Common myeloid progenitor, CD34-positive (primary cell): ENCODE measurements at places on chromosomes 2 and 18.

DNA sequence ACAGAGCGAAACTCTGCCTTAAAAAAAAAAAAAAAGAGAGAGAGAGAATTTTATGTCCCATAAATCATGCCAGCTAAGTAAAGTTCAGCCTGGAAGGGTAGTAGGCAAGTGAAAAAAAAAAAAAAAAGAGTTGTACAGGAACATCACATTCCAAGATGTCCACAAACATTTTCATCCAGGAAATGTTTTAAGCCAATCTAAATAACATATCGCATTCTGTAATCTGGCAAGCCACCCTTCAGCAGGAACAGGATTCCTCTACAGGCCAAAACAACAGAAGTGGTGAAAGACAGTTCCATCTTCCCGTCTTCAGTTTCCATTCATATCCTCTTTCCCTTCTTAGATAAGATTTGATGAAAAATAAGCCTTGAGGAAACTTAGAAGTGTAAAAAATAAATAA is 1108.1 kb upstream of the DDX18 start:
- no peak overlapping the region for H3K4me3 ChIP-seq
- no peaks in the 10 kb centered on the region for H3K36me3 ChIP-seq
- H3K27ac ChIP-seq, result no peak overlapping the region
- DNase-seq, result no peak
- H3K27me3 ChIP-seq, result no peaks in the 10 kb centered on the region
- no peaks in the 10 kb centered on the region for H3K4me1 ChIP-seq

GRCh38 chr2:234687718-234688475 is 191.0 kb upstream of the ARL4C start:
- no peaks in the 10 kb centered on the region for H3K36me3 ChIP-seq
- no peak for DNase-seq
- H3K4me1 ChIP-seq, result peaks cover 39% of the 10 kb centered on the region
- no peaks in the 10 kb centered on the region for H3K27me3 ChIP-seq
- no peak overlapping the region for H3K27ac ChIP-seq

GRCh38 chr2:132991471-132992045 is 321.6 kb upstream of the LYPD1 start:
- H3K4me1 ChIP-seq, result no peaks in the 10 kb centered on the region
- H3K27me3 ChIP-seq, result no peaks in the 10 kb centered on the region
- no peak overlapping the region for H3K4me3 ChIP-seq
- no peak for DNase-seq
- H3K36me3 ChIP-seq, result no peaks in the 10 kb centered on the region
- no peak overlapping the region for H3K27ac ChIP-seq

GRCh38 chr2:238890131-238890530 is 42.2 kb downstream of the TWIST2 start:
- H3K27ac ChIP-seq, result no peak overlapping the region
- H3K36me3 ChIP-seq, result no peaks in the 10 kb centered on the region
- H3K4me3 ChIP-seq, result no peak overlapping the region
- H3K4me1 ChIP-seq, result no peaks in the 10 kb centered on the region
- DNase-seq, result no peak
- H3K27me3 ChIP-seq, result peaks cover 20% of the 10 kb centered on the region

GRCh38 chr2:167492486-167492885 is 604.2 kb downstream of the XIRP2 start:
- no peaks in the 10 kb centered on the region for H3K27me3 ChIP-seq
- H3K4me3 ChIP-seq, result no peak overlapping the region
- no peak overlapping the region for H3K27ac ChIP-seq

DNA sequence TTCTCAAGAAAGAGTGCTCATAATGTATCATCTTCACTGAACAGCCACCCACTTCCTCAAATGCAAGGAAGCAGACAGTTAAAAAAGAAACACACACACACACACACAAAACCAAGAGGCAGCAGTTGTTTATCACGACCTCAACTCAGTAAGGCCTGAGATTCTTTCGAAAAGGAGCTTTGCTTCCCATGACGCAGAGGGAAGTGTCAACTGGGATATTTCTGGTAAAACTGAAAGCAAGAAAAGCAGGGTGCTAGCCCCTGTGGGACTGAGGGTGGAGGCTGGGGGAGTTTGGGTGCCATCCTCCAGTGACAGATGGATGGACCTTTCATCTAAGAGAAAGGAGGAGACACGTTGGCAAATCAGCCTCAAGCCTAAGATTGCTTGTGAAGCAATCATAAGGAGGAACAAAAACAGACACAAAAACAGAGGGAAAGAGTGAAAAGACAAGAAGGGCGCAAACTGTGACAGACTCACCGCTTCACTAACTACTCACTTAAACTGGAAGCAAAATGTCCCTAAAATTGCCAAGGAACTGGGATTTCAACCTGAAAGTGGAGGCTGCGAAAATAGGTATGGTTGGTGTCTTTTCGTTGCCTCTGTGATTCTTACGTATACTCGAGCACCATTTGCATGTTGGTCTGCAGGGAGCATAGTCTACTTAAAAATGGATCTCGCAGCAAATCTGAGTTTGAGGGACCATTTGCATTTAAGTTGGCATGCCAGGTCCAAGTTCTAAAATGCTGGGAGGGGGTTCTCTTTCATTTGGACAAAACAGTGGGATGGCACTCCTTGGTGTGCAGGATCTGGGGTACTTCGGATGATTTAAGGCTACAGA is at the start of gene ARHGAP25:
Gene ARHGAP25, plus strand, starts transcription at position 124 of the 838 bp plus-strand sequence. Its CDS starts 389 bp downstream, at position 513.
- H3K27me3 ChIP-seq, result no peaks in the 10 kb centered on the region
- DNase-seq, result peak; percentile 95
- peaks cover 81% of the 10 kb centered on the region for H3K4me1 ChIP-seq
- H3K36me3 ChIP-seq, result peaks cover 3% of the 10 kb centered on the region
- H3K4me3 ChIP-seq, result peak within 1 kb of the TSS; percentile 71

- no peak overlapping the region for H3K27ac ChIP-seq
- no peak overlapping the region for H3K4me3 ChIP-seq
- no peaks in the 10 kb centered on the region for H3K27me3 ChIP-seq
Measured at GRCh38 chr2:205748639-205749038, 66.3 kb downstream of the NRP2 start.

DNA sequence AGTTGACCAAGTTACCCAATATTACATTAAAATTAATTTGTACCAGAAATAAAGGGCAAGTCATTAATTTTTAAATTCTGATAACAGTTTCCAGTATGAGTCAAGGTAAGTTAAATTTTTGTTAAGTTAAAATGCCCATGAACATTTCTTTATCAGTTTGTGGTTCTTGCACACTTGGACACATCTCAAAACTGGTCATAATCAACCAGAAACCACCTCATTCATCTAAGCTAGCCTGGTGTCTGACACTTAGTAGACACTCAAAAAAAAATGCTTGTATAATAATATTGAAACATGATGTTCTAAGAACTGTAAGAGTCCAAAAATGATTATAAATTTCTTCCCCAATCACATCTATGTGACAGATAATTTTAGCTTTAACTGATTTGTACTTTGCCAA is 62.4 kb downstream of the SATB2 start:
- no peak overlapping the region for H3K4me3 ChIP-seq
- H3K27me3 ChIP-seq, result peaks cover 4% of the 10 kb centered on the region
- no peak for DNase-seq
- no peaks in the 10 kb centered on the region for H3K4me1 ChIP-seq
- H3K36me3 ChIP-seq, result no peaks in the 10 kb centered on the region

DNA sequence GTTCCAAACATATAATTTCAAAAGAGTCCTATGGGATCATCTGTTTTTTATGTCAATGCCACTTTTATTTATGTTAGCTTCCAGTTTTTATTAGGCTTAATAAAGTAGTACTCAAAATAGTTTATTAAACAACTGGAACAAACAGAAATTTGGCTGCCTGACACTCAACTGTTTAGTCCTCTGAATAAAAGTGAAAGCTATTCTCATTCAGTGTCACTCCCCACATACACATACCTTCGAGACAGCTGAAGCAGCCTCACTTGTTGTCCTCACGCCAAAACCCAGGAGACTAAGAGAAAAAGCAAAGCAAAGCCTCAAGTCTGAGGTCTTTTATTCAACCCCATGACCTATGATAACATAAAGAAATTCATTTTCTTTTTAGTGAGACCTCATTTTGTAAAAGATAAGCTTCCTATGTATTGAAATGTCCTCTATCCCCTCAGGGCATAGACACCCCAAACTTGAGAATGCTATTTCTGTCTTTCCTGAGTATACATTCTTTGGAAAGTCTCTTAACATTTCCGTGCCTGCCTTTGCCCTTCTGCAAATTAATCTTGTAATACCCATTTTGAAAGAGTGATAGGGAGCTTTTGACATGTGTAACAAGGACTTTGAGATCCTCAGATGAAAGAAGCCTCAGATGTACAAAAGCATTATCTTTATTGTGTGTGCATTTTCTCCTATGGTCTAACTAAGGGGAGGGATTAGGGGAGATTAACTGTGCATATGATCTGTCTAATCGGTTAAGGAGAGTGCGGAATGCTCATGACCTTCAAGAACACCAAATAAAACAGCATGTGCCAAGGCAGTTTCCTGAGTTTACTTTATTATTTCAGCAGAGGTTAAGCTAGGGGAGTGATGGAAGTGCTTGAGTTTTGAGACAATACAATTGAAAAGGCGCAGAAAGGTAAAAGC is 1523.7 kb upstream of the PIK3C3 start:
- H3K27me3 ChIP-seq, result no peaks in the 10 kb centered on the region
- no peak overlapping the region for H3K4me3 ChIP-seq
- H3K27ac ChIP-seq, result no peak overlapping the region
- DNase-seq, result no peak
